CD4-positive, alpha-beta memory T cell (primary cell): ENCODE measurements at places on chromosomes 6 and 20.

DNA sequence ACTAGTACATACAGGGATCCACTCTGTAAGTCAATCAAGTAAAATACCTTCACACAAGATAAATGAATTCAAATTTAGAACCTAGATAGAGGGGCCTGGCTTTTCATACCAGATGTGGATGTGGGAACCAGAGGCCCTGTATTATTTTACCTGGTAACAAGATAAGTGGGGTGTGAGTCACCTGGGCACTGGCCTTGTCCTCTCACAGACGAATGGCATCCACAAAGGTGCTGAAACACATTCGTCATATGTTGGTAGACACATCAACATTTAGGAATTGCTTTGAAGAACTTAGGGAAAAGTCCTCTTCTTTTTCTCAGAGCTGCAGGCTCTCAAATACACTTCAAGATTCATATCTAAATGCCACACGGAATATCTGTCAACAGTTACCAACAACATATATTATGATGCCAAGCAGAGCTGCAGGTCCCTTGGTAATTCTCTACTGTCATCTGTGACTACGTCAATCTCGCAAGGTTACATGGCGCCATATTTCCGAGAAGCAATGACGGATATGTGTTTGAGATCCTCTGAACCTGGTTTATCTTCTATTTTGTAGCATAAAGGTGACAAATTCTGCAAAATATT lies 618.6 kb downstream of the EPM2A start:
- DNase-seq, result no peak

DNA sequence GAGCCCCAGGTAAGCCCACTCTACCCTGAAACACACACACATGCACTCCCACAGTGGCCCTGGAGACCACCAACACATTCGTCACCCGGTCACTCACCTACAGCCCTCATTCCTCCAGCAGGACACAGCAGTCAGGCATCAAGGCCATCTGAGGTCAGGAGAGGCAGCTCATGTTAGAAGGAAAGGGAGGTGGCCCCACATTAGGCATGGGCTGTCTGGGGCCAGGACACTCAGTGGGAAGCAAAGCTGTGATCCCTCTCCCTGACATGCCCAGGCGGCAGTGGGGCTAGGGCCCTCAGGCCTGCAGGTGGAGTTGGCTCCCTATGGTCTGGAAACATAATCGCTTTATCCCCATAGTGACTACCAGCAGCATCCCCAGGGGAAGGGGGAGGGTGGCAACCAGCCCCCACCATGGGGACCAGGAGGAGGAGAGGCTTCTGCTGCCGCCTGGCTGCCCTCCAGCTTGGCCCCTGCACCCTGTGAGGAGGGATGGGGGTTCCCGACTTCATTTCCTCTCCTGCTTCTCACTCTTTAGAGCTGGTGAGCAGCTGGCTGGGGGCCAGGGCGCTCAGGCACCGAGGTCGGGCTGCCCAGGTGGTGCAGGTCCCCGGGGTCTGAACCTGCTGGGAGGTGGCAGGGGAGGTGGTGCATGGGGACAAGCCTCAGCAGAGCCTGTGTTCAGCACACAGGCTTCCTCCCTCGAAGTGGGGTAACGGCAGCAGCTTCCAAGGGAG lies 76.6 kb upstream of the CST7 start:
- no peak for DNase-seq

DNA sequence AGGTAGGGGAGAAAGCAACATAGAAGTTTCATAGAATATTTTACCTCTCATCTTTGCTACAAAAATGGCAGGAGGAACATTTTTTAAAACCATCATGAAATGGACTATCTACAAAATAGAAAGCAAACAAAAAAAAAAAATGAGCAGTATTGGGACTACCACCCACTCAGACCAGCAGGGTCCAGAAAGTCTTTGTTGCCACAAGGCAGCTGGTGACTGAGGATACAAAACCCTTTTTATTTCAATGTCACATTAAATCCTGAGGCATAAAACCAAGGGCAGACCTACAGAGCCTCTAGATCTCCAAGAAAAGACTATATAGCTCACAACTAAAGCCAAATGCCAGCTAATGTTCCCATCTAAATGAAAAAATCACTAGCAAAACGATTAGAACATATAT lies 282.2 kb downstream of the PTPRK start:
- DNase-seq, result no peak

DNA sequence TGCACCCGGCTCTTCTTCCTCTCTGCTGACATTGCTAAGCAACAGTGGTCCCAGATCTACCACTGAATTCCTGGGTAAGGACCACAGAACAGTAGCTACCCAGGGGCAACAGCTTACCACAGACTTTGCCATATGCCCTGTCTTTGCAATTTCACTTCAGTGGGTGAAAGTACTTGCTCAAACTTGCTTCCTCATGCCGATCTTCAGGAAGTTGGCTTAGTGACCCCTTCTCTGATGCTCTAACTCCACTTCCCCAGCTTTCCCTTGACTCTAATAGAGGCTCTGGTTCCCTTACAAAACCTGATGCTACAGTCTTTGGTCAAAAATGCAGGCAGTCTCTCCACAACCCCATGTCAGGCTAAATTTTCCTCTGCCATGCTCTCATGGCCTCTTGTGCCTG lies 3.3 kb upstream of the TAAR5 start:
- DNase-seq, result no peak

DNA sequence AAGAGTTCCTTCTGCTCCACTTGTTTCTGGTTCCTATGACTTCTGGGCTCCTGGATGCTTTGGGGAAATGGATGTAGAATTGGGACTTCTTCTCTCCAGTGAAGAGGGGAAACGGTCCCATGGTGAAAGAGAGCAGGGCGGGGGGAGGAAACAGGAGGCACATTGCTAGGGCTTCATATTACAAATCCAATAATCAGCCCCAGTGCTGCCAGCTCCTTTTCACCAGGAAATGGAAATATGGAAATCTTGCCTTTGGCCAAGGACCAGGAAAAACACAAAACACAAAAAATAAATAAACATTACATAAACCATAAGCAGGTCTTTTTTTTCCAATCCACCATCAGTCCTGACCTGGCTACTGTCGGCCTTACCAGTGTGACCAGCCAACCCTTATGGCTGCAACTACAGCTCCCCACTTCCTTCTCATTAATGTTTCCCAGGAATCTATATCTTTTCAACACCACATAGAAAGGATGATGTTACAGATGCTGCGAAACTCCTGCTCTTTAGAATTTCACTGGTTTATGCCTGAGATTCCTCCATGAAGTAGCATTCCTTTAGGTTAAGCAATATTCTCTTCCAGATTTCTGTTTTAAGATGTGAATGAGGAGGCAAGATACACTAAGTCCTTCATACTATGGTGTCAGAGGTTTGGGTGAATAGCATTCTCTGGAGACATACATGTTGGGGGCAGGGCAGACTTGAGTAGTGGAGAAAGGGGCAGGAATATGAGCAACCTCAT lies 2.0 kb downstream of the PI3 start:
- DNase-seq, result no peak
